Renal pelvis (tissue), 12 donors: ENCODE measurements at places on chromosomes 4 and X. TPM values are rescaled to one million over a fixed set of nuclear protein-coding genes. Genes with fewer than 3 reads are reported as not detected.

- DNase-seq: no peak
Observed at GRCh38 chr4:165782623-165783022, 90.4 kb upstream of the TLL1 start.

DNA sequence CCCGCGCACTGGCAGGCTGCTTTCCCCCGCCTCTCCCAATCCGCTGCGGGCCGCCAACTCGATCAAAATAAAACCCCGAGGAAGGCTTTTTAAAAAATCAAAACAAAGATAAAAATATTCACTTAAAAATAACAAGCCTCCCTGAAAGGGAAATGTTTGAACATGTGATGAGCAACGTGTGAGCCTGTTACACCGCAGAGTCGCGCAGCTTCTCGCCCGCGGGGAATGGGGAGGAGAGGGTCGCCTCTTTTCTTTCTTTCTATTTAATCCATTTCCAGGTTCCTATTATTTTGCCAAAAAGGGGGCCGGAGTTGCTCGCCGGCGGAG is 326.0 kb upstream of the F9 start:
- DNase-seq: no peak

DNA sequence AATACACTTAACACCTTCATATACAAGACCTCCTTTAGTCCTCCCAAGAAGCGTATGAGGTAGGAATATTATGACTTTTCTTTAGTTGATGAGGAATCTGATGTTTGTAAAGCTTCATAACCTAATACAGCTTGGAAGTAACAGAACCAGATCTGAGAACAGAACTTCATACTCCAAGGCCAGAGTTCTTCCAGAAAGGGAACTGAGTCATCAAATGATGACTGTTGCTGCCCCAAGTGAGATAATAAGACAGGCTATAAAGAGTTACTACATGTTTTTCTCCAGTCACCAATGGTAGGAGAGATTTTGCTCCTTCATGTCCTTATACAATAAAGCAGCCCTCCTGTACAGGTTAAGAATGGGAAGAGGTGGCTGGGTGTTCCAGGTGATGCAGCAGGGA is 74.3 kb upstream of the ANXA3 start:
- no peak for DNase-seq

DNA sequence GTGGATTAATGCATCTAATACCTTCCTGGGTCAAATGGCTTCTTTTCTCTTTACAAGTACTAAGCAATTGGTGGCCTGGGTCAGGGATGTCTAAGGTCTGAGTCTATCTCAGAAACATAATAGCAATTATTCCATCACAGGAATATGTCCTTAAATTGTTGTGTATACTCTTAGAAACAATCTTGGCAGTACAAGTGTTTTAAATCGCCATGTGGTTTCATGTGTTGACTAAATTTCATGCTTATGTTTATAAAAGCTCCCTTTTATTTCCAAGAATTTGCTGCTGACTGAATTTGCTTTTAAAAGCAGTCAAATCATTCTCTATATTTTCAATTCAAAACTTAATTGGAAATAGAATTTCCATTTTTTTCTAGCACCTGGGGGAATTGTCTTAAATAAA is 125.3 kb upstream of the PACRGL start:
- DNase-seq: no peak

DNA sequence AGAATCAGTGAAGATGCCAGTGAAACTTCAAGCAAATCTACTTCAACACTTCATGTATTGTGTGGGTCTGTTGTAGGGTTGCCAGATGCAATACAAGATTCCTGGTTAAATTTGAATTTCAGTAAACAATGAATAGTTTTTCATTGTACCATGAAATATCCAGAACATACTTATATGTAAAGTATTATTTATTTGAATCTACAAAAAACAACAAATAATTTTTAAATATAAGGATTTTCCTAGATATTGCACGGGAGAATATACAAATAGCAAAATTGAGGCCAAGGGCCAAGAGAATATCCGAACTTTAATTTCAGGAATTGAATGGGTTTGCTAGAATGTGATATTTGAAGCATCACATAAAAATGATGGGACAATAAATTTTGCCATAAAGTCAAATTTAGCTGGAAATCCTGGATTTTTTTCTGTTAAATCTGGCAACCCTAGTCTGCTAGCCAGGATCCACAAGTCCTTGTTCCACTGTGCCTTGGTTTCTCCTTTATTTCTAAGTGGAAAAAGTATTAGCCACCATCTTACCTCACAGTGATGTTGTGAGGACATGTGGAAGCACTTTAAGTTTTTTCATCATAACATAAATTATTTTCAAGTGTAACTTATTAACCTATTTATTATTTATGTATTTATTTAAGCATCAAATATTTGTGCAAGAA is 2.3 kb downstream of the CXCL8 start:
- no peak for DNase-seq

Gene KLKB1
- 2.7 TPM for polyA plus RNA-seq

GRCh38 chr4:185730387-185730786 is 81.6 kb downstream of the SORBS2 start:
- DNase-seq: no peak

Gene CDX4
- polyA plus RNA-seq: not detected

DNA sequence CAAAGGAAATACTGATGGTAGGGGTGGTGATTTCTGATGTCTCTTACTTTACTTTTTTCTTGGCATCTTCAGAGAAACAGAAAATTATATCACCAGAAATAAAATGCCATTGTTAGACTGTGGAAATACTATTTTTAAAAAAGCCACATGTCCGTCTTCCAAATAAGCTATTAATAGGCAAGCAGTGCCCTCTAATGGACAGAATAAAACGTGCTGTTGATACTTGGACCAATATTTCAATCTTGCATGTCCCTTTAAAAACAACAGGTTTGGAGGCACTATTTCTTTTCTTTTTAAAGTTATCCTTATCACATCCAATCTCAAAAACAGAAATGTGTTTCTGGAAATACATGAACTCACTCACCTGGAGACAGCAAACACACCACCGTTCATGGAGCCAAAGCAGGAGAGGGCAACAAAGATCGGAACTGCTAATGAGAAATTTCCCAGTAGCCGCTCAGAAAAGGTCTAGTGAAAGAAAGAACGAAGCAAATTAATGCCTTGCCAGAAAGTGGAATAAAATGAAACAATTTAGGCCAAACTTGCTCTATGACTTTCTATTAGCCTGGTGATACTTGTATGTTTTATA is 59.2 kb downstream of the SLC7A11 start:
- DNase-seq: peak; percentile 65

Gene FAM9C
- 0.49 TPM for polyA plus RNA-seq

DNA sequence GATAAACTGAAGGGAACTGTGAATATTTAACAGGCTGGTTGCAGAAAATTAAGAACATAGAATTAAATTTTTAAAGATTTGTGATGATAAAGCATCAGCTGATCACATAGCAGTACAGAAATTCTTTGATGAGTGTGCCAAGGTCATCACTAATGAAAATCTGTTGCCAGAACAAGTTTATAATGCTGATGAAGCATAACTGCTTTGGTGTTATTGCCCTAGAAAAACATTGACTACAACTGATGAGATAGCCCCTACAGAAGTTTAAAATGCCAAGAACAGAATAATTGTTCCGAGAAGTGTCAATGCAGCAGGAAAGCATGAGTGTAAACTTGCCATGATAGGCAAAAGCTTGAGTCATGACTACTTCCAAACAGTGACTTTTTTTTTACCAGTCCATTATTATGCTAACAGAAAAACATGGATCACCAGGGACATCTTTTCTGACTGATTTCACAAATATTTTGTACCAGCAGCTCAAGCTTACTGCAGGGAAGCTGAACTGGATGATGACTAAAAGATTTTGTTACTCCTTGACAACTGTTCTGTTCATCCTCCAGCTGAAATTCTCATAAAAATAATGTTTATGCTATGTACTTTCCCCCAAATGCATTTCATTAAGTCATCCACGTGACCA is 1136.6 kb downstream of the FAT4 start:
- DNase-seq: no peak

GRCh38 chrX:32985544-32985943 is 225.8 kb downstream of the DMD start:
- no peak for DNase-seq

DNA sequence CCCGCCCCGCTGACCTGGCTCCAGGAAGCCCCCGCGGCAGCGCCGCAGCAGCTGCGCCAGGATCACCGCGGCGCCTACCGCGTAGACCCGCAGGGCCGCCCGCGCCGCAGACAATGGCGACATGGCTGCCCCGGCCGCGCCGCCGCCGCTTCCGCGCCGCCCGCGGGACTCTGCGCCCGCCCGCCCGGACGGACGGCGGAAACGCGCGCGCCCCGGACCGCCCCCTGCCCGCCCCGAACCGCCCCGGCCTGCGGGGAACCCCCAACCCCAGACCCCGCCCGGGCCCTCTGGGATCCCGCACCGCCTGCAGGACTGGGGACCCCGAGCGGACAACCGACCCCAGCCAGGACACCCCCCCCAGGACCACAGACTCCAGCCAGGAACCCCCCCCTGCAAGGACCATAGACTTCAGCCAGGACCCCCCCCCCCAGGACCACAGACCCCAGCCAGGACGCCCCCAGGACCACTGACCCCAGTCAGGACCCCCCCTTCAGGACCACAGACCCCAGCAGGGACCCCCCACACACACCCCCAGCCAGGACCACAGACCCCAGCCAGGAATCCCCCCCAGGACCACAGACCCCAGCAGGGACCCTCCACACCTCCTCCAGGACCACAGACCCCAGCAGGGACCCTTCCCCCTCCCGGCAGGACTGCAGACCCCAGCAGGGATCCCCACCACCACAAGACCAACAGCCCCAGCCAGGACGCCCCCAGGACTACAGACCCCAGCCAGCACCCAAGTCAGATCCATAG is at the start of the genes DHRSX and ZBED1:
TSS of gene DHRSX (minus strand) at position 174 of the 756 bp plus-strand sequence. CDS start at position 123, 51 bp downstream.
TSS of gene ZBED1 (minus strand) at position 174 of the 756 bp plus-strand sequence. CDS start 10,257 bp downstream, outside the sequence.
- DNase-seq: no peak

- no peak for DNase-seq
Observed at GRCh38 chrX:56107320-56107719, 124.8 kb upstream of the KLF8 start.

GRCh38 chr4:100129774-100130173 is 60.5 kb downstream of the DDIT4L start:
- no peak for DNase-seq

- no peak for DNase-seq
Observed at GRCh38 chr4:90051999-90052398, 75.2 kb upstream of the CCSER1 start.

- no peak for DNase-seq
Observed at GRCh38 chr4:164350061-164350460, 403.9 kb upstream of the SMIM31 start.

- peak; percentile 1 for DNase-seq
Observed at GRCh38 chrX:139720136-139720535, 12.2 kb upstream of the MCF2 start.

Gene DOK7
- polyA plus RNA-seq: 2.8 TPM

Gene TRO
- polyA plus RNA-seq: 114 TPM

DNA sequence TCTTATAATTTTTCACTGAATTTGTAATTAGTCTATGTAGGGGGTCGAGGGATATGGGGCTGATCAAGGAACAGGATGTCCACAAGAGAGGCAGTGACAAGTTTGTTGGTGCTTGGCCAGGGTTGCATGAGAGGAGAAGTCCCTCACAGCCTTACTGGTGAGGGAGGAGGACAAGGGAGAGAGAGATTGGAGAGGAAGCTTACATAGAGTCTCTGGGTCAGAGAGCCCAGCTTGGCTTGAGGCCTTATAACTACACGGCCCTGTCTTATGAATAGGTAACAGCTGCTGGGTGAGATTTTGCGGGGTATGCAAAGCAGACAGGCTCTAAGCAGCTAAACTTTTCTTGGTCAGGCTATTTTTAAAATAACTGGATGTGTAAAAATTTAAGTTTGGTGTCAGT is 37.9 kb upstream of the OTUD4 start:
- DNase-seq: no peak

GRCh38 chr4:14627038-14627437 is 375.2 kb upstream of the CPEB2 start:
- DNase-seq: no peak

- DNase-seq: no peak
Observed at GRCh38 chr4:75048208-75048879, 115.4 kb downstream of the PARM1 start.

- no peak for DNase-seq
Observed at GRCh38 chrX:119482041-119482440, 13.8 kb downstream of the SLC25A5 start.

Gene OTUD6A
- polyA plus RNA-seq: not detected

DNA sequence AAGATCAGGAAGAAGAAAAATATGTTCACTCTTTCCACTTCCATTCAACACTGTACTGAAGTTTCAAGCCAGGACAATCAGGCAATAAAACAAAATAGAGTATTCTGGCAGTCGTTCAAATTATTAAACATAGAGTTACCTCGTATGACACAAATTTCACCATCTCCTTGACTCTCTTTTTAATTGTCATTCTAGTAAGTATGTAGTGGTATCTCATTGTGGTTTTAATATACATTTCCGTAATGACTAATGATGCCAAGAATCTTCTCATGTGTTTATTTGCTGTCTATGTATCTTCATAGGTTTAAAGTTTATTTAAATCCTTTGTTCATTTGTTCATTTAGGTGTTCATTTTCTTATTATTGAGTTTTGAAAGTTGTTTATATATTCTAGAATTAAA is 352.2 kb downstream of the IDS start:
- no peak for DNase-seq

- no peak for DNase-seq
Observed at GRCh38 chr4:143391895-143392294, 55.2 kb downstream of the GAB1 start.

Gene NEXMIF
- 2.1 TPM for polyA plus RNA-seq

Gene ZAR1
- polyA plus RNA-seq: 0.16 TPM

DNA sequence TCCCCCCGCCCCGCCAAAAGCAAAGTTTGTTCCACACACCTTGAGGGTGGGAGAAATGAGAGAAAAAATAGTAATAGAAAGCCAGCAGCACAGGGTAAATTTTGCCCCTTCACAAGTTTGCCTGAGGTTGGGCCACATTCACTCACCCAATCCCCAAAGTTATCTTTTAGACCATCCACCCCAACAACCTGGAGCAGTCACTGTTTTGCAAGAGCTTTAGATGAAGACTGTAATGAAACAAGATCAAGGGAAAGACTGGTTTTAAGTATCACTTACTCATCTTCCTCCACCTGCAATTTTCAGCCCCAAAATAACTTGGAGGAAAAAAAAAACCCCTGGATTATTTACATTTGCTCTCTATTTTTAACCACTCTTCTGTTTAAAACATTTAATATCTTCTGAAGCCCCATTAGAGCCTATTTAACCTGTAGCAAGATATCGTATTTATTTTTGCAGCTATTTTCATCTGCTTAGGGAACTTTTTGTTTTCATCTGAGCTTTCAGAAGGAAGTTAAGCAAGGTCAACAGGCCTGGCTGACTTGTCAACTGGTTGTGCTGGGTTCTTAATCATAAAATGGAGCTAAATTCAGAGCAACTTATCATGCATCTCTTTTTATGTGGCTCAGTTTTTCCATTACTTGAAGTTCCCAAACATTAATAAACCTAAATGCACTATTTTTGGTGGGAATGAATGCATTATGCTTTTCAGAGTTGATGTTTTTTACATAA is 24.6 kb upstream of the TBL1X start:
- no peak for DNase-seq
